ENCODE measurements at places on chromosomes 13 and 19.

DNA sequence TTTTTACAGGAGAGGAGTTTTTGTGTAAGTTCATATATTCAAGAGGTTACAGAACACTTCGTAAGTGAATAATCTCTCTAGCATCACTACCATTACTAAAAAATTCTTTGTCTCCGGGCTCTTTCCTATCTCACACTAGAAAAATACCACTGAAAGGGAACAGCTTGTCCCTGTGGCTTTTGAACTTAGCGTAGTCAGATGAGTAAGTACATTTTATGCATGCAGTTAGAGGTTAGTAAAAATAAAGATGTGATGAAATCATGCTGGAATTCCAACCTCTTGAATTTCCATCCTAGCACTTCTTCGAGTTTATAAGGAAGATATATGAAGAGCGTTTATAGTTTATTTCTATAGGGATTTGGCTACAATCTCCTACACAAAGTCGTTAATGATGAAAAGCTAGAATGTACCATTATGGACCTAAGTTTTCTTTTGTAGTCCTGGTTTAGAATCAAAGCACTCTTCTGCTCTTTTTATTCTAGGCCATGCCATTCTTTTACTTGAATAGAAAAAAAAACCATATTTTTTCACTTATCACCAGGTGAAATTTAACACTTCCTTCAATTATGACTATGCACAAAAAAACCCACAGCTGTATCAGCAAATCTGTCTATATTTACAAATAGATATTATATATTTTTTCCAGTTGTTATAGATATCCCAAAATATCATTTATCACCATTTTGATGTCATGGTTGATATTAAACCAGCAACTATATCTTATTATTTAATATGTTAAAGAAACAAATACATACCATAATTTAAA, 139.9 kb upstream of the PCDH9 start:
- DNase-seq, result no peak

DNA sequence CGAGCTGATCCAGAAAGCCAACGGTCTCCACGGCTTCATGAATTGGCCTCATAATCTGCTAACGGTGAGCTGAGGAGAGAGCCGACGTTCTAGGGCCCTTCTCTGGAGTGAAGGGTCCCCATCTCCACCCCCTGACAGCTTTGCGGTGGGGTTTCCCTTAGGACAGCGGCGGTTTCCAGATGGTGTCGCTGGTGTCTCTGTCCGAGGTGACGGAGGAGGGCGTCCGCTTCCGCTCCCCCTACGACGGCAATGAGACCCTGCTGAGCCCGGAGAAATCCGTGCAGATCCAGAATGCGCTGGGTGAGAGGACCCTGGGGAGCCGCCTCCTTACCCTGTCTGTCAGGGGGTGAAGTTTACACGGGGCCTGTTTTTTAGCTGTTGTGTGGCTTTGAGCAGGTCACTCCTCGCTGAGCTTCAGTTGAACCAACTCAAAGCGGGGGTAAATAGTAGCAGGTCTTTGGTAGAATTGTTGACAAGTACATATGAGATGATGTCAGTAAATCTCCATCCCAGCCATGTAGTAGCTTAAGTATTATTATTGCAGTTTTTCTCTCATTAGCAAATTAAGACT, 801 bp downstream of the QTRT1 start:
- no peak for DNase-seq

- peak; percentile 58 for DNase-seq
Observed at GRCh38 chr13:99496184-99497142, 4.8 kb upstream of the TM9SF2 start.

GRCh38 chr19:12896460-12896859, 5.5 kb downstream of the GCDH start:
- DNase-seq, result no peak

- DNase-seq, result no peak
Observed at GRCh38 chr13:78105656-78106055, 187.0 kb upstream of the EDNRB start.

GRCh38 chr19:38898788-38899446, 501 bp downstream of the SIRT2 start:
- DNase-seq, result no peak

DNA sequence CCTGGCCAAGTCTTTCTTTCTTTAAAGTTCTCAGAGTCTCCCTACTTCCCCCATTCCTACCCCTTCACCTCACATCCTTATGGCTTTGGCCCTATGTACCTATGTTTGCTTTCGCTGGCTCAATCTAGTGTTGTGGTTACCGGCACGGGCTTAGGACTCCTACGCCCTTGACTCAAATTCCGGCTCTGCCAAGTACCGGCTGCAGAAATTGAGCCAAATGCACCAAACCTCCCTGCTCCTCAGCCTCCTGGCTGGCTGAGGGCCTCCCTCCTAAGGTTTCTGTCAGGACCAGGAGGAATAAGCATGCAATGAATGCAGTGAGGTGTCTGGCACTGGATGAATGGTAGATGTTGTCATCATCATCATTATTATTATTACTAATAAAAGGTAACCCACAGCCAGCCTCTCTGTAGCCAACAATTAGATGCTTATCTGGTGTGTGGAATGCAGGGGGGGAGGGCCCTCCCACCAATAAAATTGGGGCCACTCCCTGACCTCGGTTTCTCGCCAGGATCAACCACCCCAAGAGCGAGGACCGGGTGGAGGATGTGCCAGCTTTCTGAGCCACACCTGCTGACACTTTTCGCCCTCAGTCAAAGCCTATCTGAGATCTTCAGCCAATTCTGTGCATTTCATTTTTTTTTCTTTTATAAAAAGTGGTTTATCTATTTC, 20.7 kb downstream of the KLK5 start:
- no peak for DNase-seq

GRCh38 chr19:17338433-17339078, 1.2 kb downstream of the GTPBP3 start:
- DNase-seq, result no peak

DNA sequence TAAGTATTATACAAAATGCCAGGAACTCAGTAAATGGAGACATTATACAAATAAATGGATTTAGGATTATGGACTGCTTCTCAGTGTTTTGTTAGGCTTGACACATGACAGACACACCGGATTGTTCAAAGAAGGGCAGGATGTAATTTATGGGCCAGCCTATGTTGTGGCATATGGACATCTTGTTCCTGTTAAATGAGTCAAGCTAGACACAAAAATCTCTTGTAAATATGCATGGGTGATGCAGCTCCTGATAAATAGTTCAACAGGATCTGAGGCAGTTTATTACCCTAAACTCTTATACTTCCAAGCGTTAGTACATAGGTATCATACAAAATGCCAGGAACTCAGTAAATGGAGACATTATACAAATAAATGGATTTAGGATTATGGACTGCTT, 502.3 kb downstream of the TBC1D4 start:
- DNase-seq, result no peak

DNA sequence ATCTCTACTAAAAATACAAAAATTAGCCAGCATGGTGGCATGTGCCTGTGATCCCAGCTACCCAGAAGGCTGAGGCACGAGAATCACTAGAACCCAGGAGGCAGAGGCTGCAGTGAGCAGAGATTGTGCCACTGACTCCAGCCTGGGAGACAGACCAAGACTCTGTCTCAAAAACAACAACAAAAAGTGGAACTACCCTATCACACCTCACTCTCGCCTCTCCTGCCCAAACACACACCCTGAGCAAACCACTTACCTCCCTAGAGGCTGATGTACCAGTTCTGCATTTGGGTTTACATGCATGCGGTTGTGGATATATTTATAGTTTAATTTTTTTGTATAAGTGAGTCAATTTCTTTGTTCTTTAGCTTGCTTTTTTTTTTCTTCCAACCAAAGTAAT, 7.7 kb upstream of the PTOV1 start:
- DNase-seq, result no peak

DNA sequence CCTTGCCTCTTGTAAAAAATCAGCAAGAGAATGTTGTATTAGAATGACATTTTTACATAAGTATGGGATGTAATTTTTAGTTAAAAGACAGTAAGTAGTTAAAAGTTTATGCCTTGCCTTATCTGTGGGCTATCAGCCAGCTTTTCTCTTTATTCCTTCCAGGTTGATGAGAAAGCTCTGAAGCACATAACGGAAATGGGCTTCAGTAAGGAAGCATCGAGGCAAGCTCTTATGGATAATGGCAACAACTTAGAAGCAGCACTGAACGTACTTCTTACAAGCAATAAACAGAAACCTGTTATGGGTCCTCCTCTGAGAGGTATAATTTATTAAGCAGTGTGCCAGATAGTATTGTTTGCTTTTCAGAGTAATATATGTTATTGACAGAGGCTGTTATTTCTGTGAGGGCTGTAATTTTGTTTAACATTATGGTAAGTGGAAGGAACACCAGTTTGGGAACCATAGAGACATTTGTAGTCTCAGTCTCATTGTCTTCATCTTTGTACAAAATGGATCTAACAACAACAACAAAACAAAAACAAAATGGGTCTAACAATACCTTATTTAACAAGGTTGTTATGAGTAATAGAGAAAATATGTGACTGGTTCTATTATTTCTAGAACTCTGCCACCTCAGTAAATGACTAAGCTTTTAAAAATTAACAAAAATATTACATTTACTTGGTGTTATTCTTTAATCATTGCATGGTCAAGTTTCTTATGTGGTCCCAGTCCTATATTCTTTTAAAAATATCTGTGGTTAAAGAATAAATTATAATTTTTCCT, 112.8 kb downstream of the TDRD3 start:
- no peak for DNase-seq

DNA sequence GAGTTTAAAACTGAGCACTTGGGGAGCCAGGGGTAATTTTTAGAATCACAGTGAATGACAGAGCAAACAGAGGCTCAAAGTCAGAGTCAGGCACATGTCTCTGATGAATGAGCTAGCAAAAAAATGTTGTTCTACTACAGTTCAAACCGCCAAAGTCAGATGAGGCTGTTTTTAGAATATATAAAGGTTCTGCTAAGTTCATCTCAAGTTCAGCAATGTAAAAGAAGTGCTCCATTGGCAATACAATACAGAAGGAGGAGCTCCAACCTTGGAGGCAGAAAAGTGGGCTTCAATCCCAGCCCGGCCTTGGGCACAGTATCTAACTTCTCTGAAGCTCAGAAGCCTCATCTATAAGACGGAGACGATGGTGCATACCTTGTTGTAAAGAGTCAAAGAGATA, 70.1 kb upstream of the IPO5 start:
- no peak for DNase-seq
